ENCODE measurements at places on chromosomes 1 and 21.

GRCh38 chr1:196098000-196098399, 510.2 kb downstream of the KCNT2 start:
- no peak for DNase-seq

GRCh38 chr21:28705616-28706015, 287.1 kb downstream of the LTN1 start:
- DNase-seq = no peak

GRCh38 chr1:1926886-1927660, 8.0 kb upstream of the TMEM52 start:
- no peak for DNase-seq

DNA sequence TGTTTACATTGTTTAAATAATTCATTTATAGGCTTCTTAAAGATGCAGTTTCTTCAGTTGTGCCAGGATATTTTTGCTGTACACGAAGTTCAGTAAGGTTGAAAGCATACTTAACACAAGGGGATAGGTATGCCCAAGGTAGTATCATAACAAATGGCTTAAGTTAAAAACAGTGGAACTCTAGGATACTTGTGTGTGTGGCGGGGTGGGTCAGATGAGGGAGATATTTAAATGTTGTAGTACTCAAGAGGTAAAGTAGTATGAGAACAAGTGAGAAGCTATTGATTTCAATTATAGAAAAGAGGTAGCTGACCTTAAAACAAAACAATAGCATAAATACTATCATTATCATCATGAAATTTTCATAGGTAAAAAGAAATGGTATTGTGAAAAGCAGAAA, 6.2 kb downstream of the LRRC7 start:
- no peak for DNase-seq

- no peak for DNase-seq
Observed at GRCh38 chr1:201149400-201149799, 4.9 kb downstream of the TMEM9 start.

- DNase-seq = no peak
Observed at GRCh38 chr1:199170711-199171110, 531.9 kb downstream of the PTPRC start.

DNA sequence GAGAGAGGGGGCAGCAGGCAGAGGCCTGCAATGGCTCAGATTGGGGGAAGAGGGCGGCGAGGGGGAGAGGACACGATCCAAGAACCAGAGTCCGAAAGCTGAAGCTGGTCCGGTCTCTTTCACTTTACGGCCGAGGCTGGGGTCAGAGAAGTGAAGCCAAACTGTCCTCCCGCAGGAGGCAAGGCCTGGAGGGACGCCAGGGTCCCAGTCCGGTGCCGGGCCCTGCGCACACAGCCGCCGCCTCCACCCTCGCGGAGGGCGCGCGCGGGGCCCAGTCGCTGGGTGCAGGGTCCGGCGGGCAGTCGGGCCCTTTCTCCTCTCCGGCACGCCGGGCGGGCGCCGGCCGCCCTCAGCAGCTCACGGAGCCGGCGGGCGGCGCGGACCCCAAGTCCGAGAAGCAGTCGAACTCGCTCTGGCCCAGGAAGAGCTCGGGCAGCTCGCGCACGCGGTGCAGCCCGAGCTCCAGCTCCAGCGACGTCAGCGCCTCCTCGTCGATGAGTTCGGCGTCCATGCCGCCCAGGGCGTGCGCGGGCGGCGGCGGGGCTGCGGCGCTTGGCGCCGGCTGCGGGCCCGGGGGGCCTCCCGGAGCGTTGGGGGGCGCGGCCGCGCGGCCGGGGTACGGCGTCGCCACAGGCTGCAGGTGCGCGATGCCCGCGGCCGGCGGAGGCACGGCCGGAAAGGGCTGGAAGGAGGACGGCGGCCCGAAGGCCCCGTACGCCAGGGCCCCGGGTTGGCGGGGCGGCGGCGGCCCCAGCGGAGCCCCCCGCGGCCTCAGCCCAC, 749 bp downstream of the CITED4 start:
- DNase-seq = peak; percentile 41

DNA sequence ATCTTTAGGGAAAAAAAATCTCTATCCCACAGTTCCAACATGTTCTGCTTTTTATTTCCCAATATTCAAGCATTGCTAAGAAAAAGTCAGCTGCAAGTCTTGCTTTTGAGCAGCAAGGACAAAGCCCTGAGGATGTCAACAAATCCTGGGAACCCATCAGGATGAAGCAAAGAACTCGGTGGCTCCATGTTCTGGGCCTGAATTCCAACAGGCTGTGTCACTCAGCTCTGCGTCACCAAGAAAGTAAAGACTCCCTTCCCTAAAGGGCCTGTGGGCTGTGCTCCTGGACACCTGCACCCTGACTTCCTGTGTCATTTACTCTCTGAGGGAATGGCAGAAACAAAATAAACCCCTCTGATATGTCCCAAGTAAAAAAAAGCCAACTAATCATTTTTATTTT, 95.5 kb downstream of the TIAM1 start:
- DNase-seq = no peak

DNA sequence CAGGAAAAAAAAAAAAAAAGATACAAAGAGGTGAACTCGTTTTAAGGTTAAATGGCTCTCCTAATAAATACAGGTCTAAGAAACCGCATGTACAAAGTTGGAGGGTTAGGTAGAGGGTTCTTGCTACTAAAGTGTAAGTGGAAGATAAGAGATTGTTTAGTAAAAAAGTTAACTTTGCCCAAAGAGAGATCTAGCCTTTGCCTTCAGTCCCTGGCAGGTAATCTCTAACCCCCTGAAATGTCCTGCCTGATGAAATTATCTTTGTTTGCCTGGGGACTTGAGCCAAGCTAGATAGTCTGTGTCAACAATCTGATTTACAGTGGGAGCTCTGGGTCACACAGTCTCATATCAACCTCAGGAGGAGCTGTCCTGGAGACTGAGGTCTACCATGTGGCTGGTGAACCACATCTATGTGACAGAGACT, 57.6 kb downstream of the TRIM33 start:
- DNase-seq = no peak

DNA sequence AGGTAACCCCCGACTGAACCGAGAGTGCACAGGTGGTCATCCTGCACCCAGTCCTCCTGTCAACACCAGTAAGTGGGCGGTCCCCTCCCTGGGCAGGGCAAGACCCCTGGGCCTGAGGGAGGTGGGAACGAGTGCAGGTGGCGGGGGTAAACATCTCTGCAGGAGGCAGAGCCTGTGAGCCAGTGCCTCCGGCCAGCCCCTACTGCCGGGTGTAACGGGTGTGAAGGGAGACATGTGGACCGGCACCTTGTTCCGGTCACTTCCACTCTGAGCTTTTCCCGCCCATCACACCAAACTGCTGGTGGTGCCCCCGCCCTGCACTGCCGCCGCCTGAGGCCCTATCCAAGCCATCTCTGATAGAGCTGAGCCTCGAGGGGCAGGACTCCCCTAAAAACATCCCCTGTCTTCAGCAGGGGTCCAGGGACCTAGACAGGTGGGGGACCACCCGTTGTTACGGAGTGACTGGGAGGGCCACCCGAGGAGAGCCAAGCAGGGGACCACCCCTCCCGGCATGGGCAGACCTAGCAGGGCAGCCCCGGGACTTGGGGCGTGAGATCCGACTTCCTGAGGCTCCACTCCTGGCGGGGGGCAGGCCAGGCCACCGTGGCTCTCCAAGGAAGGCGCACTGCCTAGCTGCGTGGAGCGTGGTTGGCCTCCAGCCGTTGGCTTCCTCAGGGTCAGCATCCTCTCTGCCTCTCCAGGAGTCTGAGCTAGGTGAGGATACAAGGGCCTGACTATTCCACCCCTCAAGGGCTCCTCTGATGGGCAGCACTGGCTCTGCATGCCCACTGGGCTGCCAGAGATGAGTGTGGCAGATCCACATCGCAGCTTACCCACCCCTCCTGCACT, 43.8 kb upstream of the LBR start:
- no peak for DNase-seq

GRCh38 chr21:42535602-42536171, 22.0 kb downstream of the SLC37A1 start:
- no peak for DNase-seq

GRCh38 chr1:232904131-232904530, 46.3 kb upstream of the NTPCR start:
- no peak for DNase-seq

- no peak for DNase-seq
Observed at GRCh38 chr1:67041841-67042503, 12.0 kb downstream of the SLC35D1 start.

- no peak for DNase-seq
Observed at GRCh38 chr1:161848676-161849075, 82.6 kb downstream of the ATF6 start.

DNA sequence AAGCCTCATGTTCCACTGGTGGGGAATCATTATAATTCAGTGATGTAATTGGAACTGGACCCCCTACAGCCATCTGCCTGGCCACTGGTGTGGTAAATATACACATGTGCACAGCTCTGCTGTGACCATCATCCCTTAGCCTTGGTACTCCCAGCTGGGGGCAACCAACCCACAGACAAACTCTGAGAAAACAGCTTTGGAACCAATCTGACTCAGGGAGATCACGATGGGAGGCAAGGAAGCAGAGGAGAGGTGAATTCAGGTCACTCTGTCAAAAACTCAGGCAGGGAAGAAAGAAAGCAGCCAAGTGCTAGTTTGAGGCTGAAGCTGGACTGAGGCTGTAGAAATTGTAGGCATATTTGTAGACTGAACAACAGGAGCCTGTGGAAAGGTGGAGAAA, 197.8 kb upstream of the GALNT2 start:
- DNase-seq = no peak

DNA sequence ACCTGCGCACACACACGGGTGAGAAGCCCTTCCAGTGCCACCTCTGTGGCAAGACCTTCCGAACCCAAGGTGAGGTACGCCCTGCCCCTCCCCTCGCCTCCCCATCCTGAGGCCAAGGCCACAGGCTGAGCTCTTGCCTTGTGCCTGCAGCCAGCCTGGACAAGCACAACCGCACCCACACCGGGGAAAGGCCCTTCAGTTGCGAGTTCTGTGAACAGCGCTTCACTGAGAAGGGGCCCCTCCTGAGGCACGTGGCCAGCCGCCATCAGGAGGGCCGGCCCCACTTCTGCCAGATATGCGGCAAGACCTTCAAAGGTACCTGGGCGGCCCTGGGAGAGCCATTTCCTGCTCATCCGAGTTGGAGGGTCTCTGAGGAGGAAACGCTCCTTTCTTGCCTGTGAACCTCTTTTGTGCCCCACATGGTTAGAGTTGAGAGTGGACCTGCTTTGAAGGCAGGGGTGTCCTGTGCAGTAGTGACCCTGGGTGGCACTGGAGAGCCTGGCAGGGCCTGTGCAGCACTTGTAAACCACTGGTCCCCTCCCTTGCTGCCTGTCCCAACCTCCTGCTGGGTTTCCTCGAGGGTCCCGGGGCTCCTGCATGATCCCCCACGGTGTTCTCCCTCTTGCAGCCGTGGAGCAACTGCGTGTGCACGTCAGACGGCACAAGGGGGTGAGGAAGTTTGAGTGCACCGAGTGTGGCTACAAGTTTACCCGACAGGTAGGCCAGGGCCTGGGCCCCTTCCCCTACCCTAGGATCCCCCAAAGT, 8.5 kb downstream of the ZBTB48 start:
- DNase-seq = no peak

- no peak for DNase-seq
Observed at GRCh38 chr1:39894884-39895495, 6.7 kb downstream of the MYCL start.

DNA sequence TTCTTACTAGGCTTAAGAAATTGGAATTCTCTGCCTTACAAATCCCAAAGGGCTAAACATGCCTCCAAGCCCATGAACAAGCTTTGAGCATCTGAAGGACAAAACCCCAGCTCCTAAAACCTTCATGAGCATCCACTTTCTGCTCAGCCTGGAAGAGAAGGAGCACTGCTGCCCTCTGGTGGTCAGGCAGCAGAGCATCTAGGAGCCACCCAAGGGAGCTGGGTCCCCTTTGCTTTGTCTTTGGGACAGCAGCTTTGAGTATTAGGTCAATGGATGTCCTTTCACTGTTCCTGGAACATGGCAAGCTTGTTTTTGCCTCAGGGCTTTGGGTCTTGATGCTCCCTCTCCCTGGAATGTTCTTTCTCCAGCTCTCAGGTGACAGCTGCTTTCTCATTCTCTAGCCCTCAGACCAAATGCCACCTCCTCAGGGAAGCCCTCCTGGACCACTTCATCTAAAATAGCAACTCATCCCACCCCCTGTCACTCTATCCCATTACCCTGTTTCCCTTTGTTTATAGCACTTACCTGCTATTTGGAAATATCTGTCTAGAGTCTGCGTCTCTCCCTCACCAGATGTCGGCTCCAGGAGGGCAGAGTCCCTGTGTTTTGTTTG, 25.7 kb downstream of the RAB7B start:
- DNase-seq = peak; percentile 88

DNA sequence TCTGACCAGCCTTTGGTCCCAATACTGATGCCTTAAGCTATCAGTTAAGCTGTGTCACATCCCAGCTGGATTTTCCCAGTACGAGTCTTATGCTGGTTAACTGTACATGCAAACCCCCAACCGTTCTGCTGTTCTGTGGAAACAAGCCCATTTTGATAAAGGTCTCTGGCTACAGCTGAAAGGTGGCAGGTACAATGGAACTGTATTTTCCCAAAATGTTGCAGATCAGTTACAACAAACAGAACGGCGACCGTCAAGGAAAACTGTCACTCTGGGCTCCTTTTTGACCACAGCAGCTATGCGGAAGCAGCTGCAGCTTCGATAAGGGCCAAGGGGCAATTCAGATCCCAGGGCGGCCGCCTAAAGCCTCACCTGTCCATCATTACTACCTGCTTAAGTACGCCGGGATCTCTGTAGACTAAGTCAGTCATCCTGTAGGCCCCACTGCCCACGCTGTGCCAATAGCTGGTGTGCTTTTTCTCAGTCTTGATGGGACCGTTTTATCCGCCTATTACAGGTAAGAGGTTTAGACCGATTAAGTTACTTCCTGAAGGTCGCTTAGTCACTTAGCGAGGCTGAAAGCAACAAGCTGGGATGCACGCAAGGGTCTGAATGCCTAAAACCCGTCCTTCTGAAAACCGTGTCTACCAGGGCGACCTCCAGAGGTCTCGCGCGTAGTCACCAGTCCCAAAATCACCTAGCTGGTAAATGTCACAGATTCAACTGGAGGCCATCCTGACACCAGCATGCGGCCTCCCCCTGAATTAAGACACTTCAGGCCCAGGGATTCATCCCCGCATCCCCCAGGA, 11.1 kb upstream of the RAB42 start:
- peak; percentile 76 for DNase-seq

GRCh38 chr1:208103597-208104513, 140.3 kb downstream of the PLXNA2 start:
- no peak for DNase-seq

GRCh38 chr1:114113411-114114184, 40.1 kb downstream of the SYT6 start:
- no peak for DNase-seq

GRCh38 chr1:181257117-181257516, 168.6 kb downstream of the IER5 start:
- no peak for DNase-seq

DNA sequence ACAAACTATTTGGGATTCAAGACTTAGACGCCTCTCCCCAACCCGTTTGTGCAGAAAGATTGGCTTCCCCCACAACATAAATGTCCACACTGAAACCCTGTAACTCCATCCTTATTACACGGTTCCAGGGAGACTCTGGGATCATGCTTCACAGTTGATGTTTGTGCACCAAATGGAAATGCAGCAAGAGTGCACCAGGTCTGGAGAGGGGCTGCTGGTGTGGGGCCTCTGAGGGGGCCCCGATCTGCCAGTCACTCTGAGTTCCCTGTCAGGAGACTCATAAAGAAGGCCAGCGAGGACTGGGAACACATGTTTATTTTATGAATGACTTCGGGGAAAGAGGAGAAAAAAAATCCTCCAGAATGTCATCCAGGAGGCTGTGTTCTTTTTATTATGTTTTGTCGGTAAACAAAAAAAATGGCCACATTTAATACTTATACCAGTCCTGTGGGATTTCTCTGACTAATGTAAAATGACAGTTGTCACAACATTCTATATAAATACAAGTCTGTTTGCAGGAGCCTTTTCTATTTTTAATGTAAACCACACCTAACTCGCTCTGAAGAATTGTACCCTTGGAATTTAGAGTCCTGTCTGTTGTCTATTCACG, 439.1 kb upstream of the VAMP3 start:
- DNase-seq = no peak
